Skeletal muscle tissue (tissue), 5 donors: ENCODE measurements at places on chromosomes 4 and X. TPM values are rescaled to one million over a fixed set of nuclear protein-coding genes. Genes with fewer than 3 reads are reported as not detected.

The CXorf51B gene
- not detected for total RNA-seq

The XAGE1A gene
- not detected for total RNA-seq

The LINC00632 gene
- total RNA-seq = 6.8 TPM

The PTTG2 gene
- 0.52 TPM for total RNA-seq
